Astrocyte (in vitro differentiated cells and primary cell): ENCODE measurements at places on chromosomes 11 and 22.
A peak's percentile ranks its signal among the peaks of the same experiment; 100 is the strongest.

GRCh38 chr11:104892723-104893511 lies 5.3 kb downstream of the CASP12 start:
- DNase-seq: peak; percentile 45

DNA sequence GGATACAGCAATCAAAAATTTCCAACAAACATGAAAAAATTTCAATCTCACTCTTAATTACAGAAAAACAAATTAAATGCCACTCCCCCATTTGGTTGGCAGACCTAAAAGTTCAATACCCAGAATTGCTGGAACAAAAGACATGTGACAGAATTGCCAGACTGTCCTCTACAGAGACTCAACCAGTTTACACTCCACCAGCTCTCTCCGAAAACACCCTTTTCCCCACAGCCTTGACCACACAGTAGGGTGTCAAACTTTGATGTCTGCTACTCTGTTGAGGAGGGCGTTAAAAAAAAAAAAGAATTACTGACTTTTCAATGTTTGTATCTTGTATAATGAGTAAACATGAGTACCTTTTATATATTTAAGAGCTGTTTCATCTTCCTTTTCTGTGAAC lies 44.7 kb upstream of the YPEL1 start:
- DNase-seq: no peak

DNA sequence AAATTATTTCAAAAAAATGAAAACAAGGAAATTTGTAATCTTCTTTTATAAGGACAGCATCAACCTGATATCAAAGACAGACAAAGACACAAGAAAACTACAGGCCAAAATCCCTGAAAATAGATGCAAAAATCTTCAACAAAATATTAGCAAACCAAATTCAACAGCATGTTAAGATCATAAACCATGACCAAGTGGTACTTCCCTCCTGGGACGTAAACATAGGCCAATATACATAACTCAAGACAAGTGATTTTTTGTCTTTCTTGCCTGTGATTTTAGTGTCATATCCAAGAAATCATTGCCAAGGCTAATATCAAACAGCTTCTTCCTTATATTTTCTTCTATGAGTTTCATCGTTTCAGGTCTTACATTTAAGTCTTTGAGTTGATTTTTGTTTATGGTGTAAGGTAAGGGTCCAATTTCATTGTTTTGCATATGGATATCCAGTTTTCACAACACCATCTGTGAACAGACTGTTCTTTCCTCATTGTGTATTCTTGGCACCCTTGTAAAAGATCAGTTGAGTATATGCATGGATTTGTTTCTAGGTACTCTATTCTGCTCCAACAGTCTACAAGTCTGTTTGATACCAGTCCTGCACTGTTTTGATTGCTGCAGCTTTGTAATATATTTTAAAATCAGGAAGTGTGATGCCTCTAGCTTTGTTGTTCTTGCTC lies 50.0 kb downstream of the SBF2 start:
- no peak for DNase-seq

- DNase-seq: peak; percentile 95
Measured at GRCh38 chr11:65421794-65422632, 585 bp upstream of the NEAT1 start.

GRCh38 chr11:41058138-41058537 lies 401.3 kb downstream of the LRRC4C start:
- no peak for DNase-seq

- DNase-seq: peak; percentile 89
Measured at GRCh38 chr11:110524238-110524637, 94.5 kb downstream of the FDX1 start.

DNA sequence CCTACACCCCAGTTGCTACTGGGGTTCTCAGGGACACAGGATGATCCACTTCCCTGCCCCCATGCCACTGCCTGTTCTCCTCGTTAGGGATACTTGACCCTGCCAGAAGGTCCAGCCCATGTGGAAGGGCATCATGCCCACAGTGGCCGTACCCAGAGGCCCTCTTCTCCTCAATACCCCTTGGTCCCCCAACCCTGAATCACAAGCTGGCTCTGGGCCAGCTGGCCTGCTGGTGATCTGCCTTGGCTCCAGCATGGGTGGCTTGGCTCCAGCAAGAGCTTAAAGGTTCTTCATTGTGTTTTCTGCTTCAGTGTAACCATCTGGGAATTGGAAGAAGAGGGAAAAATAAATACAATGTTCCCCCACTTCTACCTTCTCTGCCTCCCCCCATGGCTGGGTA lies 11.1 kb upstream of the TPBGL start:
- no peak for DNase-seq

GRCh38 chr11:44246726-44247125 lies 63.2 kb downstream of the ALX4 start:
- no peak for DNase-seq

GRCh38 chr11:117202386-117203068 lies 3.4 kb downstream of the TAGLN start:
- DNase-seq: no peak

- no peak for DNase-seq
Measured at GRCh38 chr11:117690484-117691217, 106.4 kb downstream of the DSCAML1 start.

DNA sequence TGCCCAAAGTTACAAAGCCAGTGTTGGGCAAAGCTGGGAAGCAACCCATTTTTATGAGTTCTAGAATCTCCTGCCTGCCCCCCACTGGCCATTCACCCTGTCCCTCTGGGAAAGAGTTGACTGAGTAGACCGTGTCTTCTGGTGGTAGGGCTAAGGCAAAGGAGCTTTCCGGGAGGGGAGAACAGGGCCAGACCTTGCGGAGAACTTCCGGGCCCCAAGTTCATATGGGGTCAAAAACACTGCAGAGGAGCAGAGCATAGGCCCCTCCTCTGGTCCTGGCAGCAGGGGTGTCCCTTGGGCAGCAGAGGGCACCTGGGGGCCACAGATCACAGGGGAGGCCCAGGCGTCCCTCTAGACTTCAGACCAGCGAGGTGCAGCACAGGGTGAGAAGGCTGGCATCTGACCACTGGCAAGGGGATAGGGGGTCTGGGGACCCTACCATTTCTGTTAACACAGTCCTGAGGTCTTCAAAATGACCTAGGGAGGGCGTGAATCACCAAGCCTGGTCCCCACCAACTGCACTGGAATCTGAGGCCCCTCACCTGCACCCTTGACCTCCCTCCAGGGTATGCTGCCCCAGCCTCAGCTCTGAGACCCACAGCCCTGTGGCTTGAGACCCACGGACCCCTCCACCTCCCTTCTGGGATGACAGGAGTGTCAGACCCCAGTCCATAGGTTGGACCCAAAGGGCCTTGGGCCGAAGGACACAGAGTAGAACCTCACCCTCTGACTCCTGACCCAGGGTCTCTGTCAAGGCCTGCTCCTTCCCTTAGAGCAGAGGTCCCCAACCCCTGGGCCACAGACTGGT lies 1.3 kb upstream of the ARAP1 start:
- DNase-seq: no peak

GRCh38 chr22:39735776-39736175 lies 157.8 kb downstream of the ENTHD1 start:
- DNase-seq: no peak

- no peak for DNase-seq
Measured at GRCh38 chr11:45541693-45542434, 123.6 kb downstream of the CHST1 start.

GRCh38 chr11:12123799-12124198 lies 13.4 kb downstream of the MICAL2 start:
- DNase-seq: no peak
